ENCODE measurements at places on chromosomes 6 and 20. TPM values are rescaled to one million over a fixed set of nuclear protein-coding genes. Genes with fewer than 3 reads are reported as not detected.

- no peaks in the 10 kb centered on the region for H3K27me3 ChIP-seq
- peak overlapping the region; percentile 97 for H3K4me3 ChIP-seq
- H3K27ac ChIP-seq, result no peak overlapping the region
- peaks cover 9% of the 10 kb centered on the region for H3K4me1 ChIP-seq
- no peak for DNase-seq
These were observed 1.3 kb downstream of the DIDO1 start for GRCh38 chr20:62925076-62925419.

DNA sequence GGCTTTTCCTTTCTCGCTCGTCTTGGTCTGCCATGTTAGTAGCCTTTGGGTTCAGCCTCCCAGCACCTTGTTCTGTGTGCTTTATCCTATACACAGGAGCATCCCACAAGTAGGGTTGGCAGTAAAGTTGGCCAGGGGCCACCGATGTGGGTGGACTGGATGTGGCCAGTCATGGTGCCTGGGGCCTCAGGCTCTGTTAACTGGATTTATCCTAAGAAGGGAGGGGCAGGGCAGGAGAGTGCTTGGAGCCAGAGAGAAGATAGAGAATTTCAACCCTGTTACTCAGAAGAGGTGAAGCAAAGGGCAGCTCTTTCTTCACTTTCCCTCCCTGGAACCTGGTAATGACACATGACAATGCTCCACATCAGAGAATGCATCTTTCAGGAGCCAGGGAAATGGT lies 14.1 kb upstream of the SIRPB2 start:
- H3K27ac ChIP-seq, result no peak overlapping the region
- no peaks in the 10 kb centered on the region for H3K27me3 ChIP-seq
- H3K4me1 ChIP-seq, result no peaks in the 10 kb centered on the region

- no peaks in the 10 kb centered on the region for H3K36me3 ChIP-seq
- no peak overlapping the region for H3K4me3 ChIP-seq
- no peak overlapping the region for H3K27ac ChIP-seq
- no peak for DNase-seq
- no peaks in the 10 kb centered on the region for H3K27me3 ChIP-seq
- H3K4me1 ChIP-seq, result no peaks in the 10 kb centered on the region
These were observed 126.7 kb upstream of the NOX3 start for GRCh38 chr6:155582016-155582991.

FNDC11 gene
- total RNA-seq, result 2.4 TPM

DNA sequence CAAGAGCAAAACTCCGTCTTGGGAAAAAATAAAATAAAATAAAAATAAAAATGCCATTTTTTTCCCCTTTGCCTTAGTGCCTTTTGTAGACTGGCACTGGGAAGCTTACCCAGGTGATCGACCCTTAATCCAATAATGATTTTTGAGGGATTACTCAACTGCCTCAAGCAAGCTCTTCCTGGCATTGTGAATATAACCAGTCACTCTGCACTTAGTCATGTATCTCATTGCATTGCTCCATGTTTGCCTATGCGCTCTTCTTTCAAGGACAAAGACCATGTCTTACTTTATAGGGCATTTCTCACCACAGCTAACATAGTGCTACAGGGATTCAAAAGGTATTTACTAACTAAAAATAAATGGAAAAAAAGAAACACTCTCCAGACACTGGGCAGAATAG lies 13.0 kb downstream of the GFOD1 start:
- DNase-seq, result peak; percentile 7
- no peaks in the 10 kb centered on the region for H3K36me3 ChIP-seq
- no peak overlapping the region for H3K4me3 ChIP-seq
- no peaks in the 10 kb centered on the region for H3K4me1 ChIP-seq
- H3K27me3 ChIP-seq, result no peaks in the 10 kb centered on the region

GRCh38 chr20:49666911-49667310 lies 46.8 kb downstream of the B4GALT5 start:
- no peak overlapping the region for H3K4me3 ChIP-seq
- H3K27me3 ChIP-seq, result no peaks in the 10 kb centered on the region
- DNase-seq, result no peak
- H3K36me3 ChIP-seq, result no peaks in the 10 kb centered on the region
- peaks cover 4% of the 10 kb centered on the region for H3K4me1 ChIP-seq

ARMH2 gene
- not detected for total RNA-seq

- H3K4me1 ChIP-seq, result no peaks in the 10 kb centered on the region
- H3K27me3 ChIP-seq, result no peaks in the 10 kb centered on the region
- H3K4me3 ChIP-seq, result no peak overlapping the region
These were observed 18.7 kb upstream of the MTG2 start for GRCh38 chr20:62163986-62164762.

Measured in endodermal cell (in vitro differentiated cells).